ENCODE measurements at places on chromosomes 2 and 18.

GRCh38 chr2:101160454-101160853, 9.3 kb upstream of the TBC1D8 start:
- H3K36me3 ChIP-seq = no peaks in the 10 kb centered on the region
- H3K27me3 ChIP-seq = no peaks in the 10 kb centered on the region
- no peaks in the 10 kb centered on the region for H3K4me1 ChIP-seq
- H3K27ac ChIP-seq = no peak overlapping the region

DNA sequence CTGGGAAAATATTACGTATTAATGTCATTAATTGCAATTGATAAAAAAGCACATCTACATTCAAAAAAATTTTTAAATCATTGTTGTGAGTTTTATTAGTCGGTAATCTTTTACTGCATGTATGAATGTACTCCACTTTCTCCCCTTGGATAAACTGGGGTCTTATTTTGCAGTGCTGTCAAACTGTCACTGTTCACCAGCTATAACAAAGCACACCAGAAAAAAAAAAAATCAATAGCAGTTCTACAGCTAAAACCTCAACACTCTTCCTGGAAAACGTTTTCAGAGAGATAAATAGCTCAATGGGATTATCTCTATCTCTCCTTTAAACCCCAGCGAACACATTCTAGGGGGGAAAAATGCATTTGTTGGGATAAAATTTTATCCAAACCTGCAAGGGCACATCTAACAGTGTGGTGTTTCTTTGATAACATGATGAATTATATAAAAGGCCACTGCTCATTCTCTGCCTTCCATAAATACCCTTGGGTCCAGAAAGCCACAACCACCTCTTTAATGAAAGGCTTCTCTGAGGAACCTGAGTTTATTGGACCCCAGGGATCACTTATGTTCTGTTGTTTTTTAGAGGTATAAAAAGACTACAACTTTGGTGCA, 219.9 kb downstream of the CDH20 start:
- no peak overlapping the region for H3K27ac ChIP-seq
- no peaks in the 10 kb centered on the region for H3K36me3 ChIP-seq
- no peak for DNase-seq
- no peak overlapping the region for H3K4me3 ChIP-seq

GRCh38 chr2:74675090-74675489, 21.0 kb downstream of the SEMA4F start:
- DNase-seq = no peak
- H3K27ac ChIP-seq = no peak overlapping the region
- no peaks in the 10 kb centered on the region for H3K27me3 ChIP-seq
- H3K4me1 ChIP-seq = no peaks in the 10 kb centered on the region
- H3K4me3 ChIP-seq = no peak overlapping the region
- H3K36me3 ChIP-seq = peaks cover 14% of the 10 kb centered on the region

DNA sequence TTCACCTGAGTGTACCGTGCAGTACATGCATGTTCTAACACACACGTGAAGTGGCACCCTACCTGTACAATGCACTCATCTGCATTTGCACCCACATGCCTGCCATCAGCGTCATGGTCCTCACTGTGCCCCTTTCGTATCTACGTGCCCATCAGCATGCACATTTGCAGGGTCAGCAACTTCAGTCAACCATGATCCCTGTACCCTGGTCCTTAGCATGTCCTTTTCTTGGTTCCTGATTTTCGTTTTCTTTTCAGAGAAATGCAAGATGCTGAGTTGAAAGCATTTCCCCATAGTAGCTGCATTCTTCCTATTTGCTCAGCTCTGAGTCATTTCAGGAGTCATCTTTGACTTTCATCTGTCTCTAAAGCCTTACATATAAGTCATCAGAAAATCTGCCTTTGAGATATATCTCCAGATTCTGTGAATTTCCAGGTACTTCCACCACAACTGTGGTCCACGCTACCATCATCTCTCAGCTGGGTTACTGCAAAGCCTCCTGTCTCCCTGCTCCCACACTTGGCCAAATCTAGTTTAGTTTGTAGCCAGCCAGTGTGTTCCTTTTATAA, 14.7 kb upstream of the PUM2 start:
- H3K4me1 ChIP-seq = no peaks in the 10 kb centered on the region
- no peak overlapping the region for H3K4me3 ChIP-seq
- no peak overlapping the region for H3K27ac ChIP-seq

GRCh38 chr2:8380026-8380425, 301.8 kb upstream of the ID2 start:
- DNase-seq = peak; percentile 11
- no peak overlapping the region for H3K4me3 ChIP-seq
- no peak overlapping the region for H3K27ac ChIP-seq
- no peaks in the 10 kb centered on the region for H3K27me3 ChIP-seq

DNA sequence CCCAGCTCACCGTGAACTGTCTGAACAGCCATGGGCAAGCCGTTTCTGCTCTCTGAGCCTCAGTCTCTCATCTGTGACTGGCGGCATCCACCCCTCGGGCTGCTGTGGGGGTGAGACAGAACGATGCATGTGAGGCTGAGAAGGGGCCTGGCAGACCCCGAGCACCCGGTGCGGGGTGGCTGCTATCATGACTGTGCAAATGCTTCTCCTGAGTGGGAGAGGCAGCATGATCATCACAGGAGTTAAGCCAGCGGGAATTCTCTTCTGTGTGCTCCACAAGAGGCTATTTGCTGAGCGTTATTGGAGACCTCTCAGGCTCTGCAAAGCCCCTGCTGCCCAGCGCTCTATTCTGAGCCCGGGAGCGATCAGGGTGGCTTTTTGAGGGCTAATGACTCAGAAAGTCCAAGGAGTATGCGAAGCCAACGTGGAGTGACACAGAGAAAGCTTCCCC, 45.8 kb upstream of the ID2 start:
- peak overlapping the region; percentile 70 for H3K27ac ChIP-seq
- H3K27me3 ChIP-seq = no peaks in the 10 kb centered on the region
- H3K36me3 ChIP-seq = no peaks in the 10 kb centered on the region

DNA sequence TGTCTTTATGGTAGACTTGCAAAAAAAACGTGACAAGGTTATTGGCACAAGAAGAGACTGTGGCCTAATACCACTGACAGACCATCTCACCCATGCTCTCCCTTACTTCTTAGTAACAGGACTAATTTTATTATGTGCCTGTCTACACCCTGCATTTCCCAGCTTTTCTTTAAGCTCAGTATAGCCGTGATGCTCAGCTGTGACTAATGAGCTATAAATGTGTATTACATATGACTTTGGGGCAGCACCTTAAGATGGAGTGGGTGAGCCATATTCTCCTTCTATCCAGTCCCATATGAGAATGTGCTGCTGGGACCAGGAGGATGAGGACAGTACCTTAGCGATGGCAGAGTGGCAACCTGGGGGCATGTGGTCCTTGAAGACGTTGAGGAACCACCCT, 293.5 kb downstream of the RNF144A start:
- no peaks in the 10 kb centered on the region for H3K4me1 ChIP-seq
- no peak overlapping the region for H3K4me3 ChIP-seq
- H3K36me3 ChIP-seq = no peaks in the 10 kb centered on the region
- no peaks in the 10 kb centered on the region for H3K27me3 ChIP-seq

- H3K27me3 ChIP-seq = no peaks in the 10 kb centered on the region
- H3K4me3 ChIP-seq = no peak overlapping the region
- no peaks in the 10 kb centered on the region for H3K4me1 ChIP-seq
- DNase-seq = no peak
- no peak overlapping the region for H3K27ac ChIP-seq
Measured at GRCh38 chr2:74428675-74429074, 7.1 kb downstream of the WDR54 start.

- no peak overlapping the region for H3K27ac ChIP-seq
- no peak overlapping the region for H3K4me3 ChIP-seq
- no peaks in the 10 kb centered on the region for H3K27me3 ChIP-seq
- no peaks in the 10 kb centered on the region for H3K4me1 ChIP-seq
Measured at GRCh38 chr18:34131006-34131405, 93.7 kb downstream of the NOL4 start.

- no peaks in the 10 kb centered on the region for H3K36me3 ChIP-seq
- H3K27me3 ChIP-seq = no peaks in the 10 kb centered on the region
- DNase-seq = no peak
- H3K27ac ChIP-seq = no peak overlapping the region
Measured at GRCh38 chr2:239692362-239692851, 291.6 kb upstream of the HDAC4 start.

DNA sequence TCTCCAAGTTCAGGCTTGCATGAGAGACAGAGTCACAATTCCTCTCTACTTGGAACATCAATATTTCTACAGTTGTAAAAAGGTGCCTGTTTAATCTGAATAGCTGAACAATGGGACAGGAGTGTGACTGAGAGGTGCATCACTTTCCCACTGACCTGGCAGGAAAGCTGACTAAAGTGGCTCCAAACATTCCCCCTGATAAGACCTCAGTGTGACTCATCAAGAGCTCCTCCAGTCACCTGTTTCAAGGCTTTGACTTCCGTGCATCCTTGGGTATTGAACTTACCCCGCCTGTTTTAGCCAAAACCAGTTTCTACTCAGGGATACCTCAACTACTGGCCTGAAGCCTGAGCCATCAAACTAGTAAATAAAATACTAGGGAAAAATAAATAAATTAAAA, 453.9 kb upstream of the DDX18 start:
- H3K27me3 ChIP-seq = no peaks in the 10 kb centered on the region
- DNase-seq = no peak
- H3K27ac ChIP-seq = no peak overlapping the region
- no peaks in the 10 kb centered on the region for H3K36me3 ChIP-seq
- H3K4me1 ChIP-seq = no peaks in the 10 kb centered on the region

GRCh38 chr2:240818293-240819125, 1.5 kb downstream of the KIF1A start:
- H3K4me1 ChIP-seq = peaks cover 8% of the 10 kb centered on the region
- H3K27me3 ChIP-seq = peaks cover 56% of the 10 kb centered on the region
- no peak for DNase-seq
- peak overlapping the region; percentile 62 for H3K4me3 ChIP-seq
- H3K27ac ChIP-seq = peak overlapping the region; percentile 91

DNA sequence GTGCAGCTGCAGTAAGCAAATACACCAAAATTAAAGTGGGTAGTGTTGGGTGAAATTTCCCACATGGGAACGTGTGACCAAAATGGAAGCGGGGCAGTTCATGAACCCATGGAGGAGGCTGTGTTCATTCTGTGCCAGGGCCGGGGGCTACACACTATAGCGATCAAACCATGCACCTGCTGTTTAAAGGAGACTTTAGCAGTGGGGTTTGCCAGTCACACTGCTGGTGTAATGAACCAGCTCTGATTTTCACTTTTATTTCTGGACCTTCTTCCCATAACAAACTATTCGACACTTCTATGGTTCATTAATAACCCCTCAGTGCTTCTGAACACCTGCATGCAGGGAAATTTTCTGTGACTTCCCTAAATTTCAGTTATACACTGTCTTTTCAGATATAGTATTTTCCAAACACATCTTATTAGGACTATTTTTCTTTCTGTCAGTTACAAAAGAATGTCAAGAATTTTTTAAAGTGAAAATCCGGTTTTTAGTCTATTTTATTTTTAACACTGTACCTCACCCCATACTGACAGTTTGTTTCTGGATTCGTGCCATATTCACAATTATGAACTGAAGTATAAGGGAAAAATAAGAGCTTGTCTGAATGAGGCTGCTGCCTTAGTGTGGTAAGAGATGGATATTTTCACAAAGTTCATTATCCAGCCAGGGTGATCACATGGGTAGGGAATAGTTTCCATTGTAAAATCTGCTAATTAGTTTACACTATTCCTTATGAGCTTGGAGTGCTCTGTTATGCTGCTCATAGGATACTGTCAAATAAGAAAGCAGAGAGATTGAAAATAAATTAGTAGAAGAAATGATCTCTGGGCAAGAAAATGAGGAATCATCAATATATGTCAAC, 111.3 kb upstream of the CAVIN2 start:
- H3K4me3 ChIP-seq = no peak overlapping the region
- H3K27ac ChIP-seq = no peak overlapping the region
- H3K36me3 ChIP-seq = no peaks in the 10 kb centered on the region
- no peaks in the 10 kb centered on the region for H3K4me1 ChIP-seq
- no peaks in the 10 kb centered on the region for H3K27me3 ChIP-seq

GRCh38 chr2:219177552-219178376, at the start of gene RETREG2:
Gene RETREG2, plus strand, starts transcription at chr2:219178275. Its CDS starts 78 bp downstream, at chr2:219178353.
- peak within 1 kb of the TSS; percentile 98 for H3K27ac ChIP-seq
- peak; percentile 68 for DNase-seq
- peak within 1 kb of the TSS; percentile 93 for H3K4me3 ChIP-seq
- no peaks in the 10 kb centered on the region for H3K27me3 ChIP-seq
- H3K36me3 ChIP-seq = peaks cover 21% of the 10 kb centered on the region

DNA sequence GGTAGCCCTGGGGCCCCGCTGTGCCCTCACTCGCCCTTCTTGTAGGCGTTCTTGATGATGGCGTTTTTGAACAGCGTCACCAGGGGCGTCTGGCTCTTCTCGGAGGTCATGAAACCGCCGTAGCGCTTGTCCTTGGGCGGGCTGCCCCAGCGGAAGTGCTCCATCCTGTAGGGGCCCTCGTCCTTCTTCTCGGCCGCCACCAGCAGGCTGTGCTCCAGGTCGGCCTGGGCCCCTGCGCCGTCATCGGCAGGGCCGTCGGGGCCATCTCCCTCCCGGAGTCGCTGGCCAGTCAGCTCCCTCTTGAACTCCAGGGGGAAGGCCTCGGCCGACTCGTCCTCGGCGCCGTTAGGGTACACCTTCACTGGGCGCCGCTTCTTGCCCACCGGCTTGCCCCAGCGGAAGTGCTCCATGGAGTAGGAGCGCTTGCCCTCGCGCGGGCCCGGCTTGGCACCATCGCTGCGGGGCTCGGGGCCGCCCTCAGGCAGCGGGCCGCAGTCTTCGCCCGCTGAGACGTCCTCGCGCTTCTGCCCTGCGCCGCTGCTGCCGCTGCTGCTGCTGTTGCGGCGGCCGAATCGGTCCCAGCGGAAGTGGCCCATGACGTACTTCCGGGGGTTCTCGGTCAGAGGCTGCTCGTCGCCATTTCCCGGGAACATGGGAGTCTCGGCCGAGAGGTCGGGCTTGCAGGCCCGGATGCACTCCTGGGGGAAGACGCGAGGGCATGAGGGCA, 7.2 kb downstream of the POMC start:
- H3K27me3 ChIP-seq = no peaks in the 10 kb centered on the region
- H3K4me1 ChIP-seq = peaks cover 7% of the 10 kb centered on the region

DNA sequence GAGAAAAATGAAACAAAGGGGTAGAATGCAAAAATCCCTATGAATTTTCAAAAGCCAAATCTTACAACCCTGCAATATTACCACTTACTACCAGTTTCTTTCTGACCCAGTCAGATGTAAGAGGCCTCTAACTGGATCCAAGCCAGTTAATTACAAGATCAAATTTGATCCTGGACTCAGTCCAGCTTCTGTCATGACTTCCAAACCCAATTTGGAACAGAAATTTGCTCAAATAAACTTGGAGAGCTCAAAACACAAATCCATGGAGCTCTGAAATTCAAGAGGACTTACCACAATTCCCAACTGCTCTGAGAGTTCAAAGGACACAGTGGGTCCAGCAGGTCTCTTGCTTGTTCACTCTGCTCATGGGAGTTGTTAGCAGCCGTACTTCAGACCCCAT, 1271.7 kb upstream of the SLC39A10 start:
- no peak overlapping the region for H3K4me3 ChIP-seq
- H3K27me3 ChIP-seq = no peaks in the 10 kb centered on the region
- no peak overlapping the region for H3K27ac ChIP-seq

- no peaks in the 10 kb centered on the region for H3K27me3 ChIP-seq
- DNase-seq = no peak
- no peak overlapping the region for H3K4me3 ChIP-seq
- no peak overlapping the region for H3K27ac ChIP-seq
Measured at GRCh38 chr18:45666520-45666919, 51.2 kb downstream of the SLC14A2 start.

Data from tibial nerve (tissue), 4 donors.